AG09309 (cell line): ENCODE measurements at places on chromosomes 3 and 15.

DNA sequence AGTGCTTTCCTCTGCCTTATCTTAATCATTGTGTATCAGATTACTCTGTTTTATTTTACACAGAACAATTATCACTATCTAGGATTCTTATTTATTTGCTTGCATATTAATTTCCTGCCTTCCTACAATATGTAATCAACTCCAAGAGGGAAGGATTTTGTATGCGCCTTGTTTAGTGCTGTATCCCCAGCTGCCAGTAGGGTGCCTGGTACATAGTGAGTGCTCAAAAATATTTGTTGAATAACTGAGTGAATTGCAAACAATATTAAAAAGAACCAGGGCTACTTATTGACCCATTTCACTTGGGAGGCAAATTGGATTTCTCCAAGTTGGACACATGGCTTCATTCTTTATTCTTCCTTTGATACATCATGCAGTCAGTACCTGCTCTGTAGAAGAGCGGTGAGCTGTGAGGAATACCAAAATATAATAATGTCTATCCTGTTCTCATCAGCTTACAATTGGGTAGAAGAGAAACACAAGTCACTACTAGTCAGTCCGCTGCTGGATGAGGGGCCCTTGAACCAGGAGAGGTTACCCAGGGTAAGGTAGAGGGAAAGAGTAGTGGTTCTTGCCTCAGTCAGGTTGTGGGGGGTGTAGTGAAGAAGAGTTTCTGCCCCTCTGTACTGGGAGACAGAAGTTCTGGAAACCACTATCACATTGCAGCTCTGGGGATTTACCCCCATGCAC is 233.9 kb upstream of the ZBTB20 start:
- no peak for DNase-seq

- DNase-seq, result no peak
Measured at GRCh38 chr15:39250460-39251186, 330.3 kb upstream of the THBS1 start.

- DNase-seq, result no peak
Measured at GRCh38 chr3:156251424-156251823, 131.0 kb downstream of the KCNAB1 start.

- DNase-seq, result no peak
Measured at GRCh38 chr3:133561679-133562078, 11.8 kb upstream of the CDV3 start.

DNA sequence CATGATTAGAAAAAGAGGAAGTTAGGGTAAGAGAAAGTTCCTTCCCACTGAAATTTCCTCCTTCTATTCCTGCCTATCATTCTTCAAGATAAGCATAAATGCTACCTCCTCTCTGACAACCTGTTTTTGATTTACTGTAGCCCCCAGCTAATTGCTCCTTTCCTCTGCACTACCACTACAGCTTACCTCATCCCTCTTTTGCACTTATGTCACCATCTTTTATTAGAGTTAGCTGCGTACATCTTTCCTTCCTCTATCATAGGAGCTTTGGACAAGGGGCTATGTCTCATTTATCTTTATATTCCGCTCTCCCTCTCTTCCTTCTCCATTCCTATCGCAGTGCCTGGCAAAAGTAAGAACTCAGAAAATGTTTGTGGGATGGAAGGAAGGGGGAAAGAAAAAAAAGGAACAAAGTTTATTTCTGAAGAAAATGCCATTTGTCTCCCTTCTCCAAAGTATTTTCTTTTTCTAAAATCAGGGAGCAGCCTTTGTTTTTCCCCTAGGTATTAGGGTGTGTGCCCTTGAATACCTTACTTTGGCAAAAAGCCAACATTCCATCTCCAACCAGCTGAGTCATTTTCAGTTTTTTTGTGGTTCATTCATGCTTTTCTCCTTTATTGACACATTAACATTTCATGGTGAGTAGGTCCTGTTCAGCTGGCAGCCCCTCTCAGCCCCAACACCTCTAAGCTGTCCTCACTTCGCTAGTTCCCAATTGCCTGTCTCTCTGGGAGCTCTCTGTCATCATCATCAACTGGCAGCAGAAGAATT is 87.6 kb upstream of the SOX2 start:
- DNase-seq, result no peak

DNA sequence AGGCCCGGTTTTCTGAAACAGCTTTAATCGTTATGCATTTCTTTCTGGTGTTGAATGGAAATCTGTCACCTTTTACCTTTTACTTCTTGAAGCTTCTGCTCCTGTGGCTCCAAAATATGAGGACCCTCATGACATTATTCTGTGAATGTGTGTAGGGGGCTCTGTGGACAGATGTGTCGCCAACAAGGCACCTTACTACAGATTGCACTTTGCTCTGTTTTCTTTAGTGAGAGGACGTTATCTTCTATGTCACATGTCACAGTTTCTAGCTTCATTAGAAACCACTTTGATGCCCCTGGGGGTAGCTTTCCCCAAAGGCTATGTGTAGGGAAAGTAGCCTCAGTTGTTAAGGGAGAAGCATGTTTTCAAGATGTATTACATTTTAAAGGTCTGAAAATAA is 195.6 kb downstream of the ZNF621 start:
- no peak for DNase-seq

DNA sequence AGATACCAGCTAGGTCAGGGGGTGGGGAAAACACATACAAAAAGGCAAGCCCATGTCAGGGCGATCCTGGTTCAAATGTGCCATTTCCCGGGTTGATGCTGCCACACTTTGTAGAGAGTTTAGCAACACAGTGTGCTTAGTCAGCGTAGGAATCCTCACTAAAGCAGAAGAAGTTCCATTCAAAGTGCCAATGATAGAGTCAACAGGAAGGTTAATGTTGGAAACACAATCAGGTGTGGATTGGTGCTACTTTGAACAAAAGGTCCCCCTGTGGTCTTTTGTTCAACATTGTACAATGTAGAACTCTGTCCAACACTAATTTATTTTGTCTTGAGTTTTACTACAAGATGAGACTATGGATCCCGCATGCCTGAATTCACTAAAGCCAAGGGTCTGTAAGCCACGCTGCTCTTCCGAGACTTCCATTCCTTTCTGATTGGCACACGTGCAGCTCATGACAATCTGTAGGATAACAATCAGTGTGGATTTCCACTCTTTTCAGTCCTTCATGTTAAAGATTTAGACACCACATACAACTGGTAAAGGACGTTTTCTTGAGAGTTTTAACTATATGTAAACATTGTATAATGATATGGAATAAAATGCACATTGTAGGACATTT is 28.9 kb downstream of the TPM1 start:
- DNase-seq, result no peak

DNA sequence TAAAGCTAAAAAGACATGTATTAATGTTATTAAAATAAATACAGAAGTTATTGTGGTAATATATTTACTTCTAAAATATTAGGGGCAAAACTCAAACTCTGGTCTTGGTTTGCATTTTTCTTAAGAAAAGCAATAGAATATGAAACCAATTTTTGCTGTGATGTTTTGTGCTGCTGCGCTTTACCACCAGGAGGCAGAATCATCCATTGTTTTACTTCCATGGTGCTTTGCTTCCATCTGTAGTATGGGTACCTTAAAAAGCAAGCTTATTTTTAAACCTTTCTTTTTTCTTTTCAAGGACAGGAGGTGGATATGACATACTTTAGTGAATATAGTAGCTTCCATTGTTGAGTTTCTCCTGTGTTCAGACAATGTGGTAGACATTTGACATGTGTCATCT is 46.6 kb upstream of the MRPL3 start:
- no peak for DNase-seq

DNA sequence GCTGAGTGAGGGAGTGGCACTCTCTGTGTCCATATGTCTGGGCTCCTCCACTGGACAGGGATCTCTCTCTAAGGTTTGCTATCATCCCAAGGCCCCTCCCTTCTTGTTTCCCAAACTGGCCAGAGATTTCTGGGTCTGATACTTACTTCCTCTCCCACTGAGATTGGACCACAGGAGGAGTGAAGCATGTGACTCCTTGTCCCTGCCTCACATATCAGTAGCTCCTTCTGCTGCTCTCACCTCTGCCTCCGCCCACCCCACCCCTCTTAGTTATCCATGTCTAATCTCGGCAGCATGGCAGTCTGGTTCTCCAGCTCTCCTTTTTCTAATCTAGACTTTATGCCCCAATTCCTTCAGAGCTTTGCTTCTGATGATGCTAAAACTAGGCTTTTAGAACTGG is 223.1 kb downstream of the RPLP1 start:
- DNase-seq, result no peak

DNA sequence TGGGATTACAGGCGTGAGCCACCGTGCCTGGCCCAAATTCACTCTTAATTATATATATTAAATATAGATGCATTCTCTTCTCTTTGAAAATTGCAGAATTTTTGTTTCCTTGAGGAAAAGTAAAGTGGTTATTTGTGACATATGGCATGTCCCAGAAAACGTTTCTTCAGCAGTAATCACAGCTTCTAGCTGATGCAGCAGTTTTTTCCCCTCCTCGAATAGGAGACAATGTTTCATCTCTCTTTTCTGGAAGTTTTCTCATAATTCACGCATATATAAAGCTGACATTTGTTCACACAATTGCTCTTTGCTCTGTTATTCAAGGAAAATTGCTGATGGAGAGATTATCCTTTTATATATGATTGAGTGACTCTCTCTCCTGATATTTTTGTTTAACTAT is 99.8 kb downstream of the SERPINI1 start:
- no peak for DNase-seq

DNA sequence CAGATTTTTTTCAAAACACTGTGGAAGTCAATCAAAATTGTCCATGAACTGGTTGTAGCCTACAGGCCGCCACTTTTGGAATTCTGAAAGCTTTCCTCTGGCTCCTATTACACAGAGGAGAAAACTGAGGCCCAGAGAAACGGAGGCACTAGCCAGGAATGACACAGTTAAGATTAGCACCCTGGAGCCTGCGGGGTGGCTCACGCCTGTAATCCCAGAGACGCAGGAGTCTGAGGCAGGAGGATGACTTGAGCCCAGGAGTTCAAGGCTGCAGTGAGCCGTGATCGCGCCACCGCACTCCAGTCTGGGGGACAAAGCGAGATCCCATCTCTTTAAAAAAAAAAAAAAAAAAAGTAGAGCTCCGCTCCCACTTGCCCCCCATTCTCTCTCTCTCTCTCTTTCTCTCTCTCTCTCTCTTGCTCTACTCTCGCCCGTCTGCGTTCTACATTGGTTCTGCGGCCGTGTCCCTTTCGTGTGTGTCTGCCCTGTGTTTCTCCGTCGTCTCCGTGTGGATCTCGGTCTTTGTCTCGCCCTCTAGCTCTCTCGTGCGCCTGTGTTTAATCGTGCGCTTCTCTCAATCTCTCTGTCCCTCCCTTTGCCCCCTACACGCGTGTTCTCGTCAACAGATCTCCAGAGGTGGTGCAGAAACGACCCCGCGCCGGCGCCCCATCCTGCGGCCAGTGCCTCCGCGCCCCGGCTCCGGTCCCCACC is 512 bp upstream of the TRH start:
- DNase-seq, result no peak

DNA sequence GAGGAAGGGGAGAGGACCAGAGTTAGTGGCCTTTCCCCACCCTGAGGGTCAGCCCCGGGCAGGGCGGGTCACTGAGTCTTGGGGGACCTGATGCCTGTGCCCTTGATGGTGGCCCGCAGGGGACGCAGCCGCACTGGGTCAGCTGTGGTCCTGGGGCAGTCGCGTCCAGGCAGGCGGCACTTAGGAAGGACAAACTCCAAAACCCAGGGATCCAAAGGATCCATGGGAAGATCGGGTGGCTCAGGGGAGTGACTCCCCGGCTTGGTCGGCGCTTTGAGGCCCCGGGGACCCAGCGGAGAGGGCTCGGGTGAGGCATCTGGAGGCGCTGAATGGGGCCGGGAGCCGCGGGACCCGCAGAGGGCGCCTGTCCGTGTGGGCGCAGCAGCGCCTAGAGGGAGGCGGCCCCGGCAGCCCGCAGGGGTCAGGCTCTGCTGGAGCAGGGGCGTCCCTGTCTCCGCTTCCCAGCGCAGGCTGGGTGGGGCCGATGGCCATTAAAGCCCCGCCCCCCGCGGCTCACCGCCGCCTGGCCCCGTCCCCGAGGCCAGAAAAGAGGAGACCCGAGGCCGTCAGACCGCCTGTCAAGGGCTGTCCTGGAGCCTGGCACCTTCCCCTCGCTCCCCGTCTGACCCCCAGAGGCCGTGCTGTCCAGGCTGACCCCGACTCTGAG is 17.5 kb downstream of the CIDEC start:
- no peak for DNase-seq

DNA sequence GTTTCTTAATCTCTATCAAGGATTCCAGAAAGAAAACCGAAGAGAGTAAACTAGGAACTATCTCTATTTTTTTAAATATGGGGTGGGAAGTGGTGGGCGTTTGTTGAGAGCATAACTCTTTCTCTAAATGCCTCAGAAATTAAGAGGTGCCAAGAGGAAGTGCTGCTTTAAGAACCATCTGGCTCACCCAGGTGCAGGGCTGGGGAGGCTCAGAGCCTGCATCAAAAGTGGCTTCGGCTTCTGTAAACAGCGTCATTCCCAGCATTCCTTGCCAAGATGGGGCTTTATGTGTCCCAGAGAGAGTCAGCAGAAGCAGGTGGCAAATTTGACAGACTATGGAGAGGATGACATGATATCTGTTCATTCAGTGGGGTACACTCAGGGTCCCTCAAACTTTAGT is 123.3 kb upstream of the BFSP2 start:
- no peak for DNase-seq

DNA sequence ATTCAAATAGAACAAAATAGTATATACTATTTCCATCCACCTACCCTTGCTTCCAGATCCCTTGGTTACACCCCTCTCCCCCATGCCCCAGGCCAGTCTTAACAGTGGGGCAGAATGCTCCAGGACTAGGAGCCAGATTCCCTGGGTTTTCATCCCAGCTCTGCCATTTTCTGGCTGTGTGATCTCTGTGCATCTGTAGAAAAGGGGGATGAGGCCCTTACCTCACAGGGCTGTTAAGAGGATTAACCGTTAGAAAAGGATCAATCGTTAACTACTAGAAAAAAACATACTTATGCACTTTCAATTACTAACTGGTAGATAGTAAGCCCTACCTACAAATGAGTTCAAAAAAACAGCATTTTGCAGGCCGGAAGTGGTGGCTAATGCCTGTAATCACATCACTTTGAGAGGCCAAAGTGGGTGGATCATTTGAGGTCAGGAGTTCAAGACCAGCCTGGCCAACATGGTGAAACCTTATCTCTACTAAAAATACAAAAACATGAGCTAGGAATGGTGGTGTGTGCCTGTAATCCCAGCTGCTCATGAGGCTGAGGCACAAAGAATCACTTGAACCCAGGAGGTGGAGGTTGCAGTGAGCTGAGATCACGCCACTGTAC is 11.7 kb downstream of the EBLN2 start:
- no peak for DNase-seq

DNA sequence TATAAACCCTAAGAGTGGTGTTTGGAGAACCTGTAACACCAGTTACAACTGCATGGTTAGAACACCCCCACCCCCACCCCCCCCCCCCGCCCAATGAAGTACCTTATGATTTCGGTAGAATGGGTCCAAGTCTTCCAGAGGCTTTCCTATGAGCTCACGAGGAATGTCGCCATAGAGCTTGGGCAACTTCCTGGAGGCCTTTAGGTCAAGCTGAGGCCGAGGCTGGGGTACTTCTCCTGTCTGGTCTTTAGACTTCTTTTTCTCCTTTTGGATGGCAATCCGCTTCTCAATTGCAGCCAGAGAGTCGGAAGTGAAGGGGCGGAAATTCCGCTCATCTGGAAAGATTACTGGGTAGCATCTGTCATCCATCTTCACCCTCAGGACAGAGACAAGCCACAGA is 101.8 kb downstream of the SCN11A start:
- DNase-seq, result no peak
